Stomach (tissue), 19 donors: ENCODE measurements at places on chromosomes 3 and 15. TPM values are rescaled to one million over a fixed set of nuclear protein-coding genes. Genes with fewer than 3 reads are reported as not detected.

PTX3 gene
- 0.45 TPM for total RNA-seq

PML gene
- total RNA-seq: 170 TPM

IQCF5 gene
- total RNA-seq: not detected

ALPK3 gene
- 2.3 TPM for total RNA-seq

CHRM5 gene
- total RNA-seq: not detected

SLC2A2 gene
- 2.9 TPM for total RNA-seq

KBTBD13 gene
- not detected for total RNA-seq

ZNF860 gene
- total RNA-seq: 2.0 TPM

GXYLT2 gene
- 0.58 TPM for total RNA-seq

SNTN gene
- not detected for total RNA-seq

COL6A5 gene
- total RNA-seq: not detected
